ENCODE measurements at places on chromosomes 7 and 10.

DNA sequence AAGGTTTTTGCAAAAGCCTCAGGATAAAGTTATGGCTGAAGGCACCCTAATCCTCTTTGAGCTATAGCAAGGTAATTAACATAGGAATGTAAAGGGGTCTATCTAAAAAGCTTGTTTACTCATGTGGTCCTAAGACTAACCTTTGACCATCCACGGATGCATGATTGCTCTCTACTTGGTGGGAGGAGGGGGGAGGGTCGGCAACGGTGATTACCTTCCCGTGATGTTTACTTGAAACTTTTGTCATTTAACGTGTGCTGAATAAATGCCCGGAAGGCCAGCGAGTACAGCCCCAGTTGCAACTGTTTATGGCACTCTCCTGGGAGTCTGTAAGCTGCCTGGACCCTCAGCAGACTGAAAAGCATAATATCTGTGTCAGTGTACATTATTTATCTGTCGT, 78.9 kb upstream of the GPR22 start:
- no peak for DNase-seq

DNA sequence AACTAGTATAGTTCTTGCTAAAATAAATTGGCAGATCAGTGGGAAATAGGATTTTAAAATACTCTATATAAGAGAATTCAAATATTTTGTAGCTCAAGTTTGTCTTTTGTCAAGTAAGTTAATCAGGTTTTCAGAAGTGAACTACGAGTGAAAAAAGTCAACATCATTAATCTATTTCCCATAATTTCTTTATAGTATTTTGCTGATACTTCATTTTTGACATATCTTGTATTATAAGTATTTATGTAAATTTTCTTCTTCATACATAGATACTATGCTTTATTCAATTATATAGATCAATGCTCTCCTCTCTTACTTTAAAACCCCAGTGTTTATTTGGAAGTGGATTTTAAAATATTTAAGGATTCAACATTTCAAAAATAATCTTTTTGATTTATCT, 360.7 kb downstream of the THSD7A start:
- no peak for DNase-seq

GRCh38 chr10:5527332-5528200, 2.8 kb downstream of the CALML3 start:
- DNase-seq: no peak

DNA sequence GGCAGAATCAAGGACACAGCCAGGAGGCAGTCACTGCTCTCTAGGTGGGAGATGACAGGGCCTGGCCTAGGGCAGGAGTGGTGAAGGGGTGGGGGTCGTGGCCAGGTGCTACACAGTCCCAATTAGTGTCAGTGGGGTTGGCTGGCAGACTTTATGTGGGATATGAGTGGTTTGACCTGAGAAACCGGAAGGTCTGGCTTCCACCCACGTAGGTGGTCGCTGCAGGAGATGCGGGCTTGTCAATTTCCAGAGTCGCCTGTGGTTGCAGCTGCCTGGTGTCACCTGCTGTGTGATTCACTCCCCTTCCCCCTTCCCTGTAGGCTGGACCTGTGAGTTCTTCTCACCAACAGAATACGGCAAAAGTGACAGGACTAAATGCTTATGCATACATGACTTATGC, 124.3 kb downstream of the KLF6 start:
- no peak for DNase-seq

GRCh38 chr7:102260856-102261255, 25.8 kb upstream of the SH2B2 start:
- DNase-seq: no peak

DNA sequence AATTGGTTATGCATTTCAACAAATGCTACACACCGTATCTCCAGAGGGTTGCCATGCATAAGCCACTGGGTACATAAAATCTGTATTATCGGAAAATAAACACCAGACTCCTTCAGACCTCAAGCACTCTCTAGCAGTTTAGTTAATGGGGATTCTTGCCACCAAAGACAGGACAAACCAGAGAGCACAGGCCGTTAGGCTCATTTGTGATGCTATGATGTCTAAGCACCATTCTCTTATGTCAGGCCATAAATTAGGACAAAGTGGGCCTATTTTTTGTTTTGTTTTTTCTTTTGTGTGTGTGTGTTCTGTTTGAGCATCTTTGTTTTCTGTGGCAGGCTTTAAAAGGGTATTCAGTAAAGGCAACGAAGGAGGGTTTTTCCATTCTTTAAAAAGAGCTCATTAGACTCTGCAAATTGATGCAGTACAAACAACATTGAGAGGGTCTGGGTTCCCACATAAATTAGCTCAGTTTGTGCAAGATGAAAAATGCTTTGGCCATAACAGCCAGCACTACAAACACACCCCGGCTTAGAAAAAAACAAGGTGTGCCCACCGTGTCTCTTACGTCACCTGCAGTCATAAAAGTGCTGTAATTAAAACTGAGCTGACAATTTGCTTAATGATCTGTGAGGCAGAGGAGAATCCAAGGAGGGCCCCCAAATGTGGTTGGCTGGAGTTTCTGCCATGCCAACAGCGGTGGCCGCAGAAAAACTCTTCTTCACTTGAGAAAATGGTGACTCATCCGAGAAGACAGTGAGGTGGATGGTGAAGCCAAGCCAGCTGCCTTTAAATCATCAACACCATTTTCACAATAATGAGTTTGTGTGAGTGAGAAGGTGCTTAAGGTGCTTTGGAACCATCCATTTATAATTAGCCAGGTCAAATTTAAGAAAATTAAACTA, 297.9 kb downstream of the GATA3 start:
- no peak for DNase-seq

- DNase-seq: no peak
These were observed 46.0 kb upstream of the PODXL start for GRCh38 chr7:131602304-131602993.

DNA sequence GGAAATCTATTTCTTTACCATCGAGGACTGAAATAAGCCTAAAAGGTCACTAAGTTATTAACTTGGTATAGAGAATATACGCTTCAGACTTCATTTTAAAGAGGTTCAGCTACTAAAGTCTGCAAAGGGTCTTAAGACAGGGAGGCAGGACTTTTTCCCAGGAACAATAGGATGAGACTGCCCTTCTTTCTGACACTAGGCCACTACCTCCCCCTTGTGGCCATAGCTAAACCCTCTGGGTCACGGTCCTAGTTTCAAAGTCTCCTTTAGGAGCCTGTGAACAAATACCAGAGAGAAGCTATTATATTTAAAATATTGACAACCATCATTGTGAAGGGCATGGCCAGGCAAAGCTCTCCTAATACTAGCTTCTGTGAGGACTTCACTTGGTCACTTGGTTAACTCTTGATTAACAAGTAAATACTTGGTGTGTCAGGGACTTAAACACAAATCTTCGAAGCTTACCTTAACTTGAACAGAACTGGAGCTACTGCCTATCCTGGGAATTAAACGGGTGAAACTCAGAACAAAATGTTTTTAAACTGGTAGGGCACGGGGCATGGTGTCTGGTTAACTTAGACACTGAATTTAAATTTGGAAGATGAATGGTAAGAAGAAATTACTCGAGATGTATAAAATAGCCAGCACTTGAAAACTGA, 75.6 kb downstream of the CCDC6 start:
- DNase-seq: no peak

GRCh38 chr7:127759945-127760421, 108.0 kb downstream of the SND1 start:
- no peak for DNase-seq

- no peak for DNase-seq
These were observed 24.9 kb downstream of the C10orf71 start for GRCh38 chr10:49323896-49324270.

- DNase-seq: no peak
These were observed 49.4 kb downstream of the RBM33 start for GRCh38 chr7:155693826-155694225.

DNA sequence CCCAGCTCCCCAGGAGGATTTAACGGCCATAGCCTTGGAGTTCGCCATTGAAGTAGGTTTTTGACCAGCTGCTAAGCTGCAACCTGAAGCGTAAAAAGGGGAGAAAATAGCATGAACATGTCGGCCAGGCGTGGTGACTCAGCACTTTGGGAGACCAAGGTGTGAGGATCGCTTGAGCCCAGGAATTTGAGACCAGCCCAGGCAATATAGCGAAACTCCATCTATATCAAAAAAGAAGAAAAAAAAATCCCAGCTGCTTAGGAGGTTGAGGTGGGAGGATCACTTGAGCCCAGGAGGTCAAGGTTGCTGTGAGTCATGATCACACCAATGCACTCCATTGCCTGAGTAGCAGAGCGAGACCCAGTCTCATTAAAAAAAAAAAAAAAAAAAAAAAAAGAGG, 32.2 kb upstream of the MCU start:
- DNase-seq: no peak

- no peak for DNase-seq
These were observed 5.3 kb upstream of the KCNIP2 start for GRCh38 chr10:101848894-101849351.

- no peak for DNase-seq
These were observed 95.7 kb upstream of the EEPD1 start for GRCh38 chr7:36057323-36057722.

DNA sequence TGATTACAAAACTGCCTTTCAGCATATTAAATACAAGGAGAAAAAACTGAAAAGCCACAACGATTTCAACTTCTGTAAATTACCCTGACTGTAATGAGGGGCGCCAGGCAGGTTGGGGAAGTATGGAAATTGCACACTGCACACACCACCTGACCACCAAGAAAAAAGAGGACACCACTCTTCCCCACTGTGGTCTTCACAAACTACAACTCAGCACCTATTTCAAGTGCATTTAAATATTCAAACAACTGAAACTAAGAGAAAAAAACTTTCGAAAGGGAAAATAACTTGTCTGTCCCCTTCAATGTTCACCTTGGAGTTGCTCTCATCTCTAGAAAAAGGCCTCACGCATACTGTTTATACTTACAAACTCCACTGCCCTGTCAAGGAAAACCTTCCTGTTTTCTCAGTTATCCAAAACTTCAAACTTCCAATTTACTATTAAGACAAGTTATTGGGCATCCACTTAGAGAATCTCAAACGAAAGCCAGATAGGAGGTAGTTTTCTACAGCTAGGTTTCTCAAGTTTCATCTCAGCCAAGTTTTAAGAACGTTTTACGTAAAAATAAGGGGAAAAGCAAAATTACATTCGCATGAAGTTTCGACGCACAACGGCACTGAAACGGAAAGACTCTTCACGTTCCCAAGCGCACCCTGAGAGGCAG, 1.4 kb downstream of the LARP4B start:
- DNase-seq: no peak

DNA sequence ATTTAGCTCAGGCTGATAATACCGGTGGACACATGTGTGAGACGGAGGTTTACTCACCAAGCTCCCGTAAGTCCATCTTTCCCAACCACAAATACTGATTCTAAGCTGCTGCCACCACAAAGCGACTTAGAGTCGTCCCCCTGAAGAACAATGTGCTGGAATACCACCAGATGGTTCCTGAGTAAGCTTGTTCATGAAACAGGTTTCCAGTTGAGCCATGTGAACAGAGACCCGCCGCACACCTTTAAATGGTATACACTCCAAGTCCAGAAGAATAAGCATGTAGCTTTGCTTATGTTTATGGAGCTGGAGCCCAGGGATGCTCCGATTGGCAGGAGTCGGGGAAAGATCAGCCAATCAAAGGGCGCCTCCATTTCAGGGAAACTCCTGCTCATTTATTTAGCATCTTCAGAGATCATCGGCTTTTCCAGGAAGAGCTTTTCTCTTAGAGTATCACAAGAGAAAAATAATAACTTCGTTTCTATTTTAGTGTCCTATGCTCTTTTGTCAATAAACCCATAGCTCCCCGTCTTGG, 261.6 kb upstream of the AOAH start:
- peak; percentile 77 for DNase-seq

DNA sequence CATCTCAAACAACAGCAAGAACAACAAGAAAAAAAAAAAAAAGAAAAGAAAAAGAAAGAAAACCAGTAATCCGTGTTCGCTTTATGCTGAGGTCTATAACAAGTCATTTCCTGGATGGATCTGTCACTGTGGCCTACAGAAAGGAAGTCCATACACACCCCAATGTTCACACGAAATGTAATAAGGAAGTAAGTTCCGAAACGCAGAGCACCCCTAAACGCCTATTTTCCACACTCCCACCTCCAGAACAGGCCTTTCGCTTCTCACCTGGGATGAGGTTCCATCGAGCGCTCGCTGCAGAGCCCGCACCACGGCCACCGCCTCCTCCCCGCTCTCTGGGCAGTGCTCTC, 735 bp downstream of the ZNF394 start:
- no peak for DNase-seq

DNA sequence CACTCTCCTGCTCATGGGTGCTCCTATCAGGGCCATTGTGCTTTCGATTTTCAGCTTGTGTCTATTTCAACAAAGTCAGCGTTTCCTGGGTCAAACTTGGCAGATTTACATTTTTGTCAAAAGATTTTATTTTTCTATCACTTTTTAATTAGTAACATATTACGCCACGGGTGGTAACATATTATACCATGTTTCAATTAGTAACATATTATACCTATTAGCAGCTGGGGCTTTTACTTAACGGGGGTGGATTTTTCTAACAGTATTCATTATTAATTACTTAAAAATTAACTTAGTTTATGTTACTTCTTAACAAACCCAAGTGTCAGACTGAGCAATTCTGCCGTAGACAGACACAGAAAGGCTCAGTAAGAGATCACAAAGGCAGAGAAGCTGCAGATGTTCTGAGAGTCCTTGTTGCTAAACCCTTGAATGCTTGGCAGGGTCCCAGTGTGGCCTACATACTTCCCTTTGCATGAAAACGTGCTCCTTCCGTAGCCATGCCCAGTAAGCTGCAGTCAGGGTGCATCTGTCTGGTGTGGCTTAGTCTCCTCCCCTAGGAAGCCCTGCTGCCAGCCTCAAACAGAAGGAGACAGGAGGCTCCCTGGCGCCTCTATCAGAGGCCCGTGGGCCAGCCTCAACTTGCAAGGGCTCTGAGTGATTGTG, 263.1 kb upstream of the CXCL12 start:
- DNase-seq: no peak

DNA sequence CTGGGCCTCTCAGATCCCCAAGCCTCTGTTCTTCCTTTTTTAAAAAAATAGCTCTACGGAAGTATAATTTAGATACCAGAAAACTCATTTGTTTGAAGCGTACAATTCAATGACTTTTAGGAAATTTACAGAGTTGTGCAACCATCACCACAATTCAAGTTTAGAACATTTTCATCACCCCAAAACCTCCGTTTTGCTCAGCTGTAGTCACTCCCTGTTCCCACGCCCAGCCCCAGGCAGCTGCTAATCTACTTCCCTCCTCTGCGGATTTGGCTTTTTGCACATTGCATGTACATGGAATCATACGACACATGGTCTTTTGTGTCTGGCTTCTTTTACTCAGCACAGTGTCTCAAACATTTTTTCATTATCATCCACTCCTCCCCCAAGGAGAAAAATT, 229.2 kb downstream of the TCF7L2 start:
- no peak for DNase-seq

- DNase-seq: no peak
These were observed 25.6 kb upstream of the CACNA2D1 start for GRCh38 chr7:82469207-82469606.

GRCh38 chr10:114709984-114710383, 51.9 kb upstream of the ABLIM1 start:
- no peak for DNase-seq

GRCh38 chr10:47420305-47421056, 36.4 kb upstream of the ZNF488 start:
- DNase-seq: no peak

All from NCI-H524 treated with DMSO at 0.1 percent for 48 hours (cell line).